ENCODE measurements at places on chromosomes 5 and 9.

GRCh38 chr5:121863753-121864285 lies 12.1 kb downstream of the FTMT start:
- DNase-seq = no peak

GRCh38 chr5:43592363-43592762 lies 10.6 kb upstream of the NNT start:
- DNase-seq = no peak

- no peak for DNase-seq
Observed at GRCh38 chr5:43362725-43363435, 49.3 kb downstream of the CCL28 start.

DNA sequence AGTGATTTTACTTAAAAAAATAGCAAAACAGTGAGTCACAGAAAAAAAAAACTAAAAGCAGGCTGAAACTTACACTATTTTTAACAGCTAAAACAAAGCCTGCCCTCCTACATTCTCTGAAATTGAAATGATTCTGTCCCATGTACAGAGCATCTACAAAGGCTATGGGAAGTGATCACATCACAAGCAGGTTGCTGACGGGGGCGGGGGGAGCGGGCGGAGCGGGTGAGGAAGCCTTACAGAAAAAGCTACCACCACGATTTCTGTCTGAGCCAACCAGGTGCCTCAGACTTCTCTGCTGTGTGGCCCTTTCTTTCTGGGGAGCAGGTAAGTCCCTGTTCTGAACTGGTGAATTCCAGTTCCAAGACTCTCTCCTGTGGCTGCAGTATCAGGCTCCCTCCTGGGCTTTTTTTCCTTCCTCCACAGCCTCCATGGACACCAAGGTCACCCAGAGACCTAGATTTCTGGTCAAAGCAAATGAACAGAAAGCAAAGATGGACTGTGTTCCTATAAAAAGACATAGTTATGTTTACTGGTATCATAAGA lies 104.9 kb downstream of the ANKRD18B start:
- DNase-seq = no peak

GRCh38 chr5:173554989-173555705 lies 61.3 kb downstream of the BOD1 start:
- no peak for DNase-seq

- no peak for DNase-seq
Observed at GRCh38 chr5:44387921-44388320, 1.3 kb downstream of the FGF10 start.

Data from erythroblast (primary cell).